ENCODE measurements at places on chromosomes 3 and 15. TPM values are rescaled to one million over a fixed set of nuclear protein-coding genes. Genes with fewer than 3 reads are reported as not detected.

DNA sequence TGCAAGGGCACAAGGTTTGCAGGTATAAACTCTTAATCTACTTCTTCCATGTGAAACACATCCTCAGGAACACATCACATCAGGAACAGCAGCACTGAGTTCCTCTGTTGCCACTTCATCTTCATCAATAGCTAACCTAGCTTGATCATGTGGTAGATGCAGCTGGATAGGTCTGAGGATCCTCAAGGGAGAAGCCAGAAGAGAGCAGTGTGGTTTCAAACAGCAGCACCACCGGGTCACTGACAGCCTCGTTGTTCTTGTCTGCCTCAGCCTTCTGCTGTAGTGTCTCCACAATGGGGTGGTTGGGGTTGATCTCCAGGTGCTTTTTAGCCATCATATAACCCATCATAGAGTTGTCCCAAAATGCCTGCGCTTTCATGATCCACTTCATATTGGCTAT lies 58.8 kb downstream of the ADAM10 start:
- DNase-seq = no peak
- no peak overlapping the region for H3K4me3 ChIP-seq
- H3K4me1 ChIP-seq = no peaks in the 10 kb centered on the region
- H3K27ac ChIP-seq = no peak overlapping the region

DNA sequence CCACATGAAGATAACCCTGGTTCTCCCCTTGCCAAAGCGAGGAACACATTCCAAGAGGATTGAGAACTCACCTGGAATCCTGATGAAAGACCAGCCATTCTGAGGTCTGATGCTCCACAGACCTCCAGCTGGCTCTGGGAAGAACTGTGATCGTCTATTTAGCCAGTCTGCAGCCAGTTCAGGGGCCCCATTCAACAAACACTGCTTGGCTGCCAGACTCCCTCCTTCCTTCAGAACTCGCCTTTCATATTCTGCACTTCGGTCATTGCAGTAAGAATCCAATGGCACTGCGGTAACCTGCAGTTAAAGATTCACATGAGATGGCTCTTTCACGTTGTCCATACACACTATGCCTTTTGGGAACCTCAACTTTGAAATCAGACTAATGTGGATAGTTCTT lies 67.6 kb downstream of the CHAC1 start:
- DNase-seq = no peak
- H3K4me3 ChIP-seq = no peak overlapping the region
- no peak overlapping the region for H3K27ac ChIP-seq

DNA sequence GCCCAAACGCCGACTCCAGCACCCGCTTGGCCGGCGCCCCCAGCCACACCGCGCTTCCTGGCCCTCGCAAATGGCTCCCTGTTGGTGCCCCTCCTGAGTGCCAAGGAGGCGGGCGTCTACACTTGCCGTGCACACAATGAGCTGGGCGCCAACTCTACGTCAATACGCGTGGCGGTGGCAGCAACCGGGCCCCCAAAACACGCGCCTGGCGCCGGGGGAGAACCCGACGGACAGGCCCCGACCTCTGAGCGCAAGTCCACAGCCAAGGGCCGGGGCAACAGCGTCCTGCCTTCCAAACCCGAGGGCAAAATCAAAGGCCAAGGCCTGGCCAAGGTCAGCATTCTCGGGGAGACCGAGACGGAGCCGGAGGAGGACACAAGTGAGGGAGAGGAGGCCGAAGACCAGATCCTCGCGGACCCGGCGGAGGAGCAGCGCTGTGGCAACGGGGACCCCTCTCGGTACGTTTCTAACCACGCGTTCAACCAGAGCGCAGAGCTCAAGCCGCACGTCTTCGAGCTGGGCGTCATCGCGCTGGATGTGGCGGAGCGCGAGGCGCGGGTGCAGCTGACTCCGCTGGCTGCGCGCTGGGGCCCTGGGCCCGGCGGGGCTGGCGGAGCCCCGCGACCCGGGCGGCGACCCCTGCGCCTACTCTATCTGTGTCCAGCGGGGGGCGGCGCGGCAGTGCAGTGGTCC lies 3.5 kb downstream of the ISLR2 start:
- no peak for DNase-seq
- no peak overlapping the region for H3K4me3 ChIP-seq
- no peaks in the 10 kb centered on the region for H3K36me3 ChIP-seq
- peaks cover 52% of the 10 kb centered on the region for H3K27me3 ChIP-seq

GRCh38 chr15:89421219-89421618 lies 75.2 kb downstream of the RHCG start:
- H3K36me3 ChIP-seq = no peaks in the 10 kb centered on the region
- H3K27ac ChIP-seq = no peak overlapping the region
- H3K27me3 ChIP-seq = peaks cover 2% of the 10 kb centered on the region
- DNase-seq = no peak
- H3K4me3 ChIP-seq = no peak overlapping the region
- H3K4me1 ChIP-seq = no peaks in the 10 kb centered on the region

DNA sequence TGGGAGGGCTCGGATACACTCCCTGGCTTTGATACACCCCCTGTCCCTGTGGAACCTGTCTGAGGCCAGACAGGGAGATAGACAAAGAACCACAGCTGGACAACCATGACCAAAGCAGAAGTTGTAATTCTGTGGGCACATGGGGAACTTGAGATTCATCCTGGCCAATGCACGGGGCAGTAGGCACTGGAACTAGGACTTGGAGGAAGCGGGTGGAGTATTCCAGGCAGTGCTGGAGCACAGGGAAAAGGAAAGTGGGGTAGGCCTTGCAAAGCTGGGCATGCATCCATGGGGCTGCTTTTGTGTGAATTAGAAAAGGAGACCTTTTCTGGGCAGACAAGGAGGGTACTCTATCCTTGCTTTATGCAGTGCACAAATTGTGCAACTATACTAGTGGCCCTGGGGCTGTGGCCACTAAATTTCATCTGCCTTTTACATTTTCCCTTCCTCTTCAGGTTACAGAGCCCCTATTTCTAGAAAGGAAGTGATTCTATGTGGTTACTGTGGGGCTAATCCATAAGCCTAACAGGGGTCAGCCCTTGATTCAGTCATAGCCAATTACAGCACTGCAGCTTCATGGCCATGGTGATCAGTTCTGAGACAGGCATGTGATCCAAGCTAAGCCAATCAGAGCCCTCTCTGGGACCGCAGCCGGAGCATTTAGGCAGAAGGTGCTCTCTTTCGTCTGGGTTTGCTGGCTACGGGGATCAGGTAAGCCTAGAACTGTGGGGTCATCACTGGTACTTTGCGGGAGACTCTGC lies 21.0 kb downstream of the CRABP1 start:
- no peak overlapping the region for H3K27ac ChIP-seq
- H3K4me3 ChIP-seq = no peak overlapping the region
- no peaks in the 10 kb centered on the region for H3K27me3 ChIP-seq
- H3K4me1 ChIP-seq = no peaks in the 10 kb centered on the region
- no peak for DNase-seq
- H3K36me3 ChIP-seq = no peaks in the 10 kb centered on the region

- H3K4me1 ChIP-seq = no peaks in the 10 kb centered on the region
- no peak overlapping the region for H3K4me3 ChIP-seq
- no peak overlapping the region for H3K27ac ChIP-seq
- no peaks in the 10 kb centered on the region for H3K27me3 ChIP-seq
- H3K36me3 ChIP-seq = no peaks in the 10 kb centered on the region
These were observed 139.9 kb downstream of the PLCH1 start for GRCh38 chr3:155604967-155605366.

GRCh38 chr3:14508966-14509795 lies 31.0 kb downstream of the GRIP2 start:
- H3K4me3 ChIP-seq = no peak overlapping the region
- no peaks in the 10 kb centered on the region for H3K4me1 ChIP-seq
- H3K36me3 ChIP-seq = no peaks in the 10 kb centered on the region
- no peak for DNase-seq

Gene TPRG1
- total RNA-seq = 3.7 TPM

Gene PPP1R14D
- not detected for total RNA-seq
